ENCODE measurements at places on chromosomes 2 and 18.

- DNase-seq = no peak
These were observed 203.8 kb upstream of the SIX2 start for GRCh38 chr2:45212953-45213635.

- DNase-seq = no peak
These were observed 14.6 kb downstream of the EML4 start for GRCh38 chr2:42183775-42184174.

GRCh38 chr2:158658396-158658795 is 136.7 kb upstream of the DAPL1 start:
- no peak for DNase-seq

- DNase-seq = no peak
These were observed 51.1 kb upstream of the EHBP1 start for GRCh38 chr2:62654423-62654791.

- no peak for DNase-seq
These were observed 840.3 kb upstream of the ZEB2 start for GRCh38 chr2:145360129-145360790.

DNA sequence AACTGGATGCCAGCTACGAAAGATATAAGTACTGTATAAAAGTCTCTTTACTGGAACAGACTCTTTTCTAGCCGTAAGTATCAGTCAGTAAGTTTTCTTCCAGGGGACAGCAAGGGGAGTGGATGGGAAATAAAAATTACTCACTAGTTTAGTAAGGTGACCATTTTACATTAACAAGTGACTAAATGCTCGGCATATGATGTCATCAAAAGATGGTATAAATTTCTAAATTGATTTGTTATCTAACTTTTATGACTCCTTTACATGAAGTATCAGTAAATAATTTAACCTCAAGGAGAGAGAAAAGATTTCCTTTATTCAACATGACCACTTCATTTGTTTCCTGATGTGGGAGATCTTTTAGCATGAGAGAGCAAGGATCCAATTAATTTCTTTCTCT is 859.0 kb upstream of the LRRTM1 start:
- DNase-seq = no peak

- no peak for DNase-seq
These were observed 31.3 kb downstream of the KIAA2012 start for GRCh38 chr2:202104286-202104870.

DNA sequence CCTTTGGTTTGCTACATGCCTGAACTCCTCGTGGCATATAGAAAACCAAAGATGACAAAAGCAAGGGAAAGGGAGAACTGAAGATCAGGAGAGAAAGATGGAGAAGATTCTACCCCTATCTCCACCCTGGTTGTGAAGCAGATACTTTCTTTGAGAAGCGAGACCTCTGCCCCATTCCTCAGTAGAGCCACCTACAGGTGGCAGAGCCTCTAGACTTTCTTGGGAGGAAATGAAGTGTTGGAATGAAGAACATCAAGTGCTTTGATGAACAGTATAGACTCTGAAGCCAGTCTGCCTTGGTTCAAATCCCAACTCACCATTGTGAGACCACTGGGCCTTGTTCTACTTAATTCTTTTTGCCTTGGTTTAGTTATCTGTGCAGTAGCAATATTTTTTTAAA is 348.8 kb upstream of the ETAA1 start:
- DNase-seq = no peak

DNA sequence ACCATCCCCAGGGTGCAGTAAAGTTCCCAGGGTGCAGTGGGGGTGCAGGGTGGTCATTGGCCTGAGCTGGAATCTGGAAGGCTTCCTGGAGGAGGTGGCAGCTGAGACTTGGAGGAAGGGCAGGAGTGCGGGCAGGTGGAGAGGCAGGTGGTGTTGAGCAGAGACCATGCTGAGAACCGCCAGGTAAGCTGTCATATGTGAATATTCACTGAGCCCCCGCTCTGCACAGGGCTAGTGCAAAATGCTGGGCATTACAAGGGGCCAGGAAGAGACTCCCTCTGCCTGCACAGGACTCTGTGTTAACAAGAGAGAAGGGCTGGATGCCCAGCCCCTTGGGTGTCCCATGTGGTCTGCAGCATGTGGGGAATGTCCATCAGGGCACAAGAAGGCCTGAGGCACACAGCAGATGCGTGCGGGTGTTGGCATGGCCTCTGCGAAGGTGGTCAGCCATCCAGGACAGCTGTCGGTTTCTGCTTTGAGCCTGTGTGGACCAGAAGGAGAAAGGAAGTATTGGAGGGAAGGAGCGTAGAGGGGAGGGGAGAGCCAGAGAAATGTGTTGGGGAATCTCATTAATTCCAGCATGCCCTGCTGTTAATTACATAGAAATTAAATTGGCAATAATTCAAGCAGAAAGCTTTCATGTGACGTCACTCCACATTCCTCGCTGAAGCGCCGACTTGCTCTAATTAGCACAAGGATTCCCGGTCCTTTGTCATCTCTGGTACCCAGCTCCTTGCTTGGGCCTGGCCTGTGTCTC is 62.8 kb upstream of the OTOS start:
- no peak for DNase-seq

DNA sequence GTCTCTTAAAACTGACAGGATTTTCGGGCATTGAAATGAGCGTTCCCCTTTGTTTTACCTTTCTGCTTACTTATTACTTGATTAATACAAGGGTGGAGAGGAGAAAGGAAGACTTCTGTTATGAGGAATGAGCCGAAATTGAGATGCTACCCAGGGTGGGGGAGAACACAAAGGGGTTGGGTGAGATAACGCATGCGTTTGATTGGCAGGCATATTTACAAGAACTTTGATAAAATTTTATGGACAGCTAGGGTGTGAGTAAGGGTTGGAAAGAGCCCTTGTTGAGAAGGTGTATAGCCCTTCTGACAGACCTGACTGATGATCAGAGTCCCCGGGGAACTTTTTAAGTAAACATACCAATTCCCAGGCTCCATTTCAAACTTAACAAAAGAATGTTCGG is 1.8 kb downstream of the RNF138 start:
- no peak for DNase-seq

DNA sequence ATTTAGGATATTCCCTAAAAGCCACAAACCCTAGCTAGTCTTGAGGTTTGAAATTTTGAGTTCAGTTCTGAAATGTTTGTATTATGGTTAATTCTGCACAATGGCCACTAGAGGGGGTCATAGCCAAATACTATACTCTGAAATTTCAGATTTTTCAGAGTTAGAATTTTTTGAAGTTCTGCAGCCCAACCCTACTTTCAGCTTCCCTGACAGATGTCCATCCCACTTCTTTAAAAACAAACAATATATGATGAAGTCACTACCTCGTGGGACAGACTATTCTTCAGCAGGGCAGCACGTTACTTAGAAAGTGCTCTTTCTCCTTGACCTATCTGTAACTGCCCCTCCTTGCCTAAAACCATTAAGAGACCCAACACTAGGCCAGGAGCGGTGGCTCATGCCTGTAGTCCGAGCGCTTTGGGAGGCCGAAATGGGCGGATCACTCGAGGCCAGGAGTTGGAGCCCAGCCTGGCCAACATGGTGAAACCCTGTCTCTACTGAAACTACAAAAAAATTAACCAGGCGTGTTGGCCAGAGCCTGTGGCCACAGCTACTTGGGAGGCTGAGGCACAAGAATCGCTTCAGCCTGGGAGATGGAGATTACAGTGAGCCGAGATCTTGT is 48.2 kb upstream of the PAPOLG start:
- peak; percentile 25 for DNase-seq

DNA sequence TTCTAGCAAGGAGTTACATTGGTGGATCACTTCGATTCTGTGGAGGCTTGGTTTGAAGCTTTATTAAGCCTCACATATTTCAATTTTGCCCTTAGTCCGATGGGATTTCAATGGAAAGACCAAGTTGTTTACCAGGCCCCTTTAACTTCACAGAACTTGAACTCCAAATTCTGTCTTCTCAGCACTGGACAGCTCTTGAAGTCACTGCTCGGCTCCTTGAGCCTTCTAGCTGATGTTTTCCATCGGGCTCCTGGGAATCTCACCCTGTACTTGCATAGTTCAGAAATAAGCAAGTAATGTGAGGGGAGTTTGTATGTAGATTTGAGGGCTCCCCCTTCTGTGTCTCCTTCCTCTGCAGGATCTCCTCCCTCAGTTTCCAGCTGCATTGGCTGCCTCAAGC is 15.1 kb downstream of the OXER1 start:
- DNase-seq = no peak

DNA sequence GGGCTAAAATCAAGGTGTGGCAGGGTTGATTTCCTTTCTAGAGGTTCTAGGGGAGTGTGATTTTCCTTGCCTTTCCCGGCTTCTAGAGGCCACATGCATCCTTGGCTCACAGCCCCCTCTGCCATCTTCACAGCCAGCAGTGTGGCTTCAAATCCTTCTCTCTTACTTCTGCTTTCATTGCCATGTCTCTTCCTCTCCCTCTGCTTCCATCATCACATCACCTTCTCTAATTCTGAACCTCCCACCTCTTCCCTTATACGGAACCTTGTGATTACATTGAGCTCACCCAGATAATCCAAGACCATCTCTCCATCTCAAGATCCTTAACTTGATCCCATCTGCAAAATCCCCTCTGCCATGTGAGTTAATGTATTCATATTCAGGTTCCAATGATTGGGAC is 56.2 kb upstream of the RMDN2 start:
- no peak for DNase-seq

DNA sequence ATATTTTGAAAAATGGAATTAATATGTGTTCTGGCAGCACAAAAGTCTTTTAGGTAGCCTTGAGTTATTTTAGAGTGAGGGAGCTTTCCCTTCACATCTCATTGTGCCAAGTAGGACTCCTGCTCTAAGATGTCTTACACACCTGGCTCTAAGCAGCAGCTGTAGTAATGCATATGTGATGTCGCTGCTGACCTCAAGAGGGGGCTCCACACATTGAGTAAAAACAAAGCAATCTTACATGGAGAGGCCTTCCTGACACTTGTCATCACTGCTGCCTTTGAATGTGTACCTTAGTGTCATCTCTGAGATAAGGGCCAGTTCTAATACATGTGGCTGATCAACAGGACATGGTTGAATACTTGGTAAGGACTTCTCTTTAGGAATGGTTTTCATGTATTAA is 75.8 kb downstream of the ACTR3 start:
- no peak for DNase-seq

DNA sequence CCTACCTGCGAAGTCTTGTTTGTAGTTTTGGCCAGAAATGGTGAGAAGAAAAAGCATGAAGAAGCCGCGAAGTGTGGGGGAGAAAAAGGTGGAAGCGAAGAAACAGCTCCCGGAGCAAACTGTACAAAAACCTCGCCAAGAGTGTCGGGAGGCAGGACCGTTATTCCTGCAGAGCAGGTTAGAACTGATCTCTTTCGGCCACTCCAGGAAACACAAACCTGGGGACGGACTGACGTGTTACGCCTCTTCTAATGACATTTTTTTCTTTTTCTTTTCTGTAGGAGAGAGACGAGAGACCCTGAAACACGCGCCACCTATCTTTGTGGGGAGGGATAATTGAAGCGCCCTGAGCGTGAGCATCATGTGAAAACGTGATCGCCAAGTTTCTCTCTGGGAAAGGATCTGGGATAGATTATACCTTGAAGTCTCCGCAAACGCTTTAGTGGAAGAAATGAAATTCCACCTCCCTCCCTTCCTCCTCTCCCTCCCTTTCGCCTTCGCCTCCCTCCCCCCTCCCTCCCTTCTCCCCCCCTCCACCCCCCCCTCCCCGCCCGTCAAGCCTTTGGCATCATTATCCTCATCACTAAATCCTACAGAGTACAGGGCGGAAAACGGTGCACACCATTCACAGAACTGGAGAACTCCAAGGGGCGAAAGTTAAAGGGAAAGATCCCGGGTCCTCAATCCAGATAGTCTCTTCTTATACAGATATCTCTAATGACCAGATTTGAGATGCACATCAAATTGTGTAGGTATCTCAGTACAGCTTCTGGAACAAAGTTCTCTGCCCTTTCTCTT is at the start of gene ZEB2:
TSS of gene ZEB2 (minus strand) at position 186 of the 798 bp plus-strand sequence. CDS start 2,769 bp downstream, outside the sequence.
- DNase-seq = peak; percentile 91

- DNase-seq = no peak
These were observed 94.1 kb upstream of the ACAA2 start for GRCh38 chr18:49907346-49907929.

- DNase-seq = no peak
These were observed 27.9 kb upstream of the ANXA4 start for GRCh38 chr2:69714024-69714423.

DNA sequence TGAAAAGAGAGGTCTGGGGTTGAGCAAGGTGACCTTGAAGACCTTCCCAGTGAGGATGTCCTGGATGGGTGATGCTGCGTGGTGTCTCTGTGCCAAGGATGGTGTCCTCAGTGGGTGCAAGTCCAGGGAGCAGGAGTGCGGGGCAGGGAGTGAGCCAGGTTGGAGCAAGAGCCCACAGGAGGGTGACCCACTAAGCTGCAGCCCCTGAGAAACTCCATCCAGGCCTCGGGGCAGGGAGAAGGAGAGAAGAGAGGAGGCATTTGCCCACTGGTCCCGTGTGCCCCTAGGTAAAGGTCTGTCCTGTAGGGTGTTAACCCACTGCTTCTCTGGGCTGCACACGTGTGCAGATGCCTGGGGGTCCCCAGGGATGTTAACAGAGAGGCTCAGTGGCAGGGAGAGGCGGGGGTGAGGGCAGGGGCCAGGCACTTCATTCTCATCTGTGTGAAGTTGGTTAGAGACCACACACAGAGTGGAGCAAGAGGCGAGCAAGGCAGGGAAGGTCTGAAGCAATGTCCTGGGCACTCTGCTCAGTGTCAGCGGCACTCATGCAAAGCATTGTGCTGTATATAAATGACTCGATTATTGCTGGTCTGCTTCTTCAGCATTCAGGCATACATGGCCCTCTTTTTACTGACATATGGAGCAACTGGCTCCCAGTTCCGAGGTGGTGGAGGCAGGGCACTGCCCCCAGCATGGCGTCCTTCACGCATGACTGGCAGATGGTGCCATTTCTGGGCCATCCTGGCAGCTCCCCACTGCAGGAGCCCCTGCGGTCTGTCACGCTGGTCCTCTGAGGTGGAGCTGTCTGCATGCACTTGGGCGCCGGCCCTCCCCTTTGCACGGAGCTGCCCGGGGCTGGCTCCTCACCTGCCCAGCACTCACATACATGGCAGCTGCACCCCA is 117.2 kb upstream of the HS6ST1 start:
- DNase-seq = no peak

- DNase-seq = no peak
These were observed 138.6 kb downstream of the KLHL29 start for GRCh38 chr2:23523373-23524260.
